Stimulated activated CD4-positive, alpha-beta T cell treated with anti-CD3 and anti-CD28 coated beads, TNF-alpha, amount 100 ng/mL, for 48 hours (primary cell): ENCODE measurements at places on chromosomes 3 and 15.

- no peak for DNase-seq
These were observed 247.5 kb upstream of the LYSMD4 start for GRCh38 chr15:99980752-99981151.

- DNase-seq, result no peak
These were observed 337.2 kb downstream of the ZBTB20 start for GRCh38 chr3:114809668-114810413.

GRCh38 chr3:43364926-43365325 is 78.6 kb downstream of the SNRK start:
- DNase-seq, result no peak

GRCh38 chr3:179929091-179929529 is 107.6 kb downstream of the PEX5L start:
- peak; percentile 6 for DNase-seq

- no peak for DNase-seq
These were observed 59.8 kb downstream of the PIK3R4 start for GRCh38 chr3:130686833-130687232.

DNA sequence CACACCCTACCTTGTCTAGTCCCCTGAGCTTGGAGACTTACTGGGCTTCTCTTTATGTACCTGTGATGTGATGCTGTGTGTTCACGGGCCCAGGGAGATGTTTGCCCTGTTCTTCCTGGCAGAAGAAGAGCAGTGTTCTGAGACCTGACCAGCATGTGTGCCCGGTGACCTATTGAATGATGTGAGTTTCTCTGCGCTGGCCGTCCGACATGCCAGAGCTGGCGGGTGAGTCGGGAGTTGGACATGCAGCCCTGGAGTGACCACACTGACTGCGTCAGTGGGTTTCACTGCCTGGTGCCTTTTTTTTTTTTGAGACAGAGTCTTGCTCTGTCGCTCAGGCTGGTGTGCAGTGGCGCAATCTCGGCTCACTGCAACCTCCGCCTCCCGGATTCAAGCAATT is 42.3 kb downstream of the CGNL1 start:
- DNase-seq, result no peak

DNA sequence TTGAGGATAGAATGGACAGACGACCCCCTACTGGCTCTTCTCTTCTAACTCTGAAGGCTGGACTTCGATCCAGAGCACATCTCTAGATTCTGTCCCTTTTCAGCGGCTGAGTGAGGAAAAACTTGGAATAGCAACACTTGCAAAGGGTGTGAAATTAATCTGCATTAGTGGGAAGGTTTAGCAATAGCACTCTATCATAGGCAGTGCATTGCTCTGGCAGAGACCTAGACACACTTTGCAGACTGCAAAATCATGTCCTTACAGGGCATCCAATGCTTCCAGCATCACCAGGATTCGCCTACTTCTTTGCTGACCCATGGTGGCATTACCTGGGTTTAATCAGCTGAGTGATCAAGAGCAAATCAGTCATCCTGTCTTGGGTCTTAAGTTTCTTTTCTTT is 43.1 kb downstream of the DAPK2 start:
- no peak for DNase-seq

DNA sequence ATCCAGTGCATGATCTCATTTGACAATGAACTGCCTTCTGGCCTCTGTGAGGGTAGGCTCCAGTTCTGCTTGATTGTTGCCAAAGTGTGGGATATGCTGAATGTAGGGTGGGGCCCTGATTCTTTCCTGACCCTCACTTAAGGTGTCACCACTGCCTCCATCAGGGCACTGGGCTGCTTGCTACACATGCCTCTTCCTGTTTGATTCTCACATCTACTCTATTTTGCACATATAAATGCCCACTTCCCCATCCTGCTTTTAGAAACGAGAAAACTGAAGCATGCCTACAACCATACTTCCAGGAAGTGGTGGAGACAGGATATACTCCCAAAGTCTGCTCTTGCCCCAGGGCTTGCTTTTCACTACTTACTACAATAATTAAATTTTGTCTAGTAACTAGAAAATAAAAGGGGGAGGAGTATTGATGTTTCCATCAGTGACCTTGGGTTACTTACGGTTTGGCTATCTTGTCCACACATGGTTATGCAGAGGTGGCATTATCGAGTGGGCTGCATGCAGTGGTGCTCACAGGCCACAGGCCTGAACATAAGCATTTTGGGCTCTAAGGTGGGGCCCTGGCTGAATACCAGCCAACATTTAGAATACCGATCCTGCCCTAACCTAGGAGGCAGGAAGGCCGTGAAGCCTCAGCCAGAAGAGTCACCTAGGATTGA is 6.7 kb downstream of the ZDHHC3 start:
- DNase-seq, result no peak

DNA sequence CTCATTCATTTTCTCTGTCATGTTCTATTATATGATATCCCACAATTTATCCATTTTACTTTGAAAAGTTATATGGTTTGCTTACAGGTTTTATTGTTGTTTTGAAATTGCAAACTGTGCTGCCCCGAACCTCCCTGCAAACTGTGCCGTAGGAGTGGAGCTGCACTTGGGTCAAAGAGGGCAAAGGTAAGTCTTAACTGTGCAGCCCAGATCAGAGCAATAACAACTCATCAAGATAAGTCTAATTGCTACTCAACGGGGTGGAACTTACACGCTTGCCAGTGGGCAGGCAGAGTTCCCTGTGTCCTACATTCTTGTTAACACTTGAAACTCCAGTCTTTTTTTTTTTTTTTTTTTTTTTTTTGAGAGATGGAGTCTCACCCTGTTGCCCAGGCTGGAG is 33.2 kb downstream of the ZDHHC19 start:
- DNase-seq, result no peak

- DNase-seq, result no peak
These were observed 28.8 kb downstream of the MECOM start for GRCh38 chr3:169634618-169635236.

DNA sequence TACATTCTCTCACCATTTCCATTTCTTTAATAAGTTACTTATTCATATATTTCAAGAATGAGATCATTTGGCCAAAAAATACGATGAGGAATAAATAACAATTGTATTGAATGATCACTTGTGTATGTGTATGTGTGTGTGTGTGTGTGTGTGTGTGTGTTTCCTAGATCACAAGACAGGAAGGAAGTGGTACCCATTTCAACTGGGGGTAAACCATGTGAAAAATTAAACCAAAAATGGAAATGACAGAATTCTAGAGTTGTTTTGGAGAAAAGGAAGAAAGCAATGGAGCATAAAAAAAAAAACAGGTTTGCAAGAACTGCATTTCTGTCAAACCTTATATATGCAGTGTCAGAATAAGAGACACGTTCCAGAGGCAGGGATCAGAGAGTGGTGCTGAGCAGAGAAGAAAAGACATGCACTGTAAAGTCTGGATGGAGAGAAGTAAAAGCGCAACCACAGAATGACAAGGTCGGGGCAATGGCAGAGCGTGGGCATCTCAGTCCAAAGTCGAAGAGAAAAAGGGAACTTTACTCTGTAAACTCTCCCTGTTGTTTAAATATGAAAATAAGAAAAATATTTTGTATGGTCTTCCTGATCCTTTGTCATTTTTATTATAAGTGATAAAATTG is 75.5 kb downstream of the PEX5L start:
- DNase-seq, result no peak

GRCh38 chr3:169181666-169182065 is 481.8 kb downstream of the MECOM start:
- DNase-seq, result no peak
